ENCODE measurements at places on chromosomes 7 and 10. TPM values are rescaled to one million over a fixed set of nuclear protein-coding genes. Genes with fewer than 3 reads are reported as not detected.

The UPP1 gene
- 175 TPM for total RNA-seq

The OR2A12 gene
- total RNA-seq, result not detected

The TSPAN12 gene
- 45.3 TPM for total RNA-seq

The FAM131B gene
- total RNA-seq, result not detected

The ERVW-1 gene
- total RNA-seq, result not detected

Data from Caki2 (cell line).